ENCODE measurements at places on chromosomes 3 and 15.

DNA sequence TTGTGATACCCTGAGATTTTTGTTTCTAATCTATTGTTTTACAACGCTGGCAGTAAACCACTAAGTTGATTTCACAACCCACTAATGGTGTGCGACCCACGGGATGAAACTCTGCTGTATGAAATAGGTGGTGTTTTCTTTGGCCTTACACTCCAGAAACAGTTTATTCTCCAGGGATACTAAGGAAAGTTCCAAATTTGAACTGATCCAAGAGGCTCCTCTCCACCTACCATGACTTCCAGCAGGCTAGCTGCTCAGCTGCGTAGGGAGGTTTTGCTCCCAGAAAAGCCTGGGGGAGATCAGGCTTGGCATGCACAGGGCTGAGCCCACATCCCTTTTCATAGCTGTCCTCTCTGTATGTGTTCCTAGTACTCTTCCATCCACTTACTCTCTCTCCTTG lies 71.5 kb downstream of the FAM174B start:
- DNase-seq = no peak

GRCh38 chr3:14691719-14692118 lies 16.8 kb downstream of the C3orf20 start:
- DNase-seq = no peak

DNA sequence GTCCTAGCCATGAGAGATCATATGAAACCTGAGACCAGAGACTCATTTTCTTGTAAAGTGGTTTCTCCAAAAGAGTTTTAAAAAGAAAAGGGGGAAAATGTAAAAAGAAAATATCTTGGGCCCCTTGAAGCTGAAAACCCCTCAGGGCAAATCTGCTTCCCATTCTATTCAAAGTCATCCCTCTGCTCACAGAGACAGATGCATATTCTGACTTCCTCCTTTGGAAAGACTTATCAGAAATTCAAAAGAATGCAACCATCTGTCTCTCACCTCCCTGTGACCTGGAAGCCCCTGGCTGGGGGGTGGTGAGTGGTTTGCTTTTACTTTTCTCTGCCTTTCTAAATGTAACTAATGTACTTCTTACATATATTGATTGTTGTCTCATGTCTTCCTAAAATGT lies 1154.8 kb downstream of the NSUN3 start:
- DNase-seq = peak; percentile 14

GRCh38 chr3:160346511-160346910 lies 52.5 kb downstream of the IFT80 start:
- no peak for DNase-seq

DNA sequence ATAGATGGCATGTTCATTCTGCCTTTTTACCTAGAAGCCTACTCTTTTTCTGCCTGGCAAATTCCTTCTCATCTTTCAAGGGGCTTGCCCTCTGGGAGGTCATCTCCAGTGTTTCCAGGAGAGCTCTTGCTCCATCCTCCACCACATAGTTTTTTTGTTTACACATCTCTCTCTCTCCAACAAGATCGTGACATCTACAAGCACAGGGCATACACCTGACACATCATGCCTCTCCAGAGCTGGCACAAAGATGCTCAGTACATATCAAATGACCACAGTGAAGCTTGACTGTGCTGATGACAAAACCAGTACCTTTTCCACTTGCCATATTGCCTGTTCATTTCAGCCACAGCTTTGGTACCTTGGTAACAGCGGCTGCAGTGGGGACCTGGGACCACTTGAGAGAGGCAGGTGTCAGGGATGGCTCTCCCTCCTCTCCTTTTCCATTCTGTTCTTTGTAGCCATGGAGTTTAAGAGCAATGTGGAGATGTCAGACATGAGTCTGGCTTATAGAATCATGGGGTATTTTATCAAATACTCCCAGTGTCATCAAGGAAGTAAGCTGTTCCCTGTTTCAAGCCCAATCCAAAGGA lies 15.4 kb downstream of the ALPK3 start:
- no peak for DNase-seq
